ENCODE measurements at places on chromosomes 5 and 9. TPM values are rescaled to one million over a fixed set of nuclear protein-coding genes. Genes with fewer than 3 reads are reported as not detected.

The DELE1 gene
- total RNA-seq = 82.5 TPM

The OR1J2 gene
- not detected for total RNA-seq

The DNAJA1 gene
- total RNA-seq = 212 TPM

The SLC9A3 gene
- total RNA-seq = 1.6 TPM

The FGF1 gene
- total RNA-seq = not detected

The FCN1 gene
- not detected for total RNA-seq

The PDE6A gene
- total RNA-seq = not detected

The RNF208 gene
- total RNA-seq = 3.8 TPM

The STC2 gene
- 10.5 TPM for total RNA-seq

The PCDHB16 gene
- not detected for total RNA-seq

The RLN2 gene
- 1.8 TPM for total RNA-seq

The FRRS1L gene
- not detected for total RNA-seq

The MARCHF3 gene
- 1.2 TPM for total RNA-seq

The PCDHGA4 gene
- total RNA-seq = 0.43 TPM

The PCDHGB2 gene
- 1.0 TPM for total RNA-seq

The CCNJL gene
- not detected for total RNA-seq

The FAM221B gene
- total RNA-seq = not detected

The LCN10 gene
- total RNA-seq = 0.34 TPM

The SAPCD2 gene
- 32.9 TPM for total RNA-seq

The PDE8B gene
- 0.43 TPM for total RNA-seq

The GOLGA1 gene
- 15.3 TPM for total RNA-seq

The NR2F1 gene
- total RNA-seq = not detected

The KCNV2 gene
- total RNA-seq = not detected

The IL13 gene
- 32.6 TPM for total RNA-seq

The FLT4 gene
- total RNA-seq = 0.95 TPM

The CXXC5 gene
- 1.4 TPM for total RNA-seq

The SLCO6A1 gene
- total RNA-seq = not detected

The RAPGEF6 gene
- 42.6 TPM for total RNA-seq

The ARID3C gene
- total RNA-seq = 0.14 TPM

The BAAT gene
- not detected for total RNA-seq

The CATSPER3 gene
- total RNA-seq = 0.95 TPM

The IFNA21 gene
- not detected for total RNA-seq

The POC5 gene
- total RNA-seq = 19.5 TPM

The NMUR2 gene
- not detected for total RNA-seq

The ZFP37 gene
- 0.32 TPM for total RNA-seq

The C9 gene
- total RNA-seq = not detected

The PCDHB11 gene
- not detected for total RNA-seq

The GABRA6 gene
- not detected for total RNA-seq

The KCNMB1 gene
- total RNA-seq = 0.05 TPM

The PRXL2C gene
- 9.4 TPM for total RNA-seq

The AUH gene
- total RNA-seq = 30.6 TPM

The NUTM2G gene
- not detected for total RNA-seq

The LVRN gene
- 0.05 TPM for total RNA-seq

The TMEM171 gene
- not detected for total RNA-seq

The PPP1R26 gene
- total RNA-seq = 1.0 TPM

The IPO11 gene
- total RNA-seq = 33.1 TPM

The RETREG1 gene
- total RNA-seq = 41.3 TPM

The GPR151 gene
- total RNA-seq = not detected

The S1PR3 gene
- total RNA-seq = 0.82 TPM

The CER1 gene
- not detected for total RNA-seq

The EQTN gene
- not detected for total RNA-seq

The CCNO gene
- not detected for total RNA-seq

The SERF1B gene
- total RNA-seq = 9.4 TPM

The ZBED3 gene
- total RNA-seq = 0.59 TPM

The SLC25A51 gene
- total RNA-seq = 31.3 TPM

The PARP8 gene
- total RNA-seq = 66.3 TPM

The SPAG8 gene
- 1.4 TPM for total RNA-seq

The PCDHB1 gene
- not detected for total RNA-seq
